ENCODE measurements at places on chromosomes 4 and X.
A peak's percentile ranks its signal among the peaks of the same experiment; 100 is the strongest.

DNA sequence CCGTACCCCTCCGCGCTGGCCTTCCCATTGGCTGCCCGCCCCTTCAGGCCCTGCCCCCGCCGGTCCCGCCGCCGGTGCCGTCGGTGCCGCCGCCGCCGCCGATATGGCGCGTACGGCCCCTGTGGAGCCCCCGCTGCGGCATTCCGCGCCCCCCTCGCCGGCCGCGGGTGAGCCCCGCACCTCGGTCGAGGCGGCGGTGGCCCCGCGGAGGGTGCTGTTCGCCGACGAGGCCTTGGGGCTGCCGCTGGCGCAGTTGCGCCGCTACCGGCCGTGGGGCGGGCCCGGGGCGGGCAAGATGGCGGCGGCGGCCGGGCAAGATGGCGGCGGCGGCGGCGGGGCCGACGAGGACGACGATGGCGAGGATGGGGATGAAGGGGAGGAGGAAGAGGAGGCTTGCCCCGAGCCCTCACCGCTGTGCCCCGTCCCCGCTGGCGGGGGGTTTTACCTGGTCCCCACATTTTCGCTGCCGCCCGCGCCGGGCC, at the start of gene PPP1R3F:
Gene PPP1R3F (plus strand): TSS at position 27 of the 482 bp plus-strand sequence. CDS start 77 bp downstream, at position 104.
- DNase-seq, result no peak

DNA sequence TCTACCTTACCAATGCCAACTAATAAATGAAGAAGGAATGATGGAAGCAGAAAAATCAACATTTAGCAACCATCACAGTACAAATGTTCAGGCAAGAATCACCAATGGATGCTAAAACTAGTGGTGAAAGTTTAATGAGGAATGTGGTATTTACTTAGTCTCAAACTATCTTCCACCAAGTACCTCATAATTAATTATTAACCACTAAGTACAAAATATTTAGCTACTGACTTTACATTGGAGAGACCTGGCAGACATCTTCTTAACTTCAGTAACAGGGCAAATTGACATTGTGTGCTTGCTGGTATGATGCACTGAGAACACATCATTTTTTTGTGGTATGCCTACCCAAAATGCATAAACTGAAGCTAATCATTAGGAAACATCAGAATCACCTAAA, 82.4 kb downstream of the DLG3 start:
- no peak for DNase-seq

DNA sequence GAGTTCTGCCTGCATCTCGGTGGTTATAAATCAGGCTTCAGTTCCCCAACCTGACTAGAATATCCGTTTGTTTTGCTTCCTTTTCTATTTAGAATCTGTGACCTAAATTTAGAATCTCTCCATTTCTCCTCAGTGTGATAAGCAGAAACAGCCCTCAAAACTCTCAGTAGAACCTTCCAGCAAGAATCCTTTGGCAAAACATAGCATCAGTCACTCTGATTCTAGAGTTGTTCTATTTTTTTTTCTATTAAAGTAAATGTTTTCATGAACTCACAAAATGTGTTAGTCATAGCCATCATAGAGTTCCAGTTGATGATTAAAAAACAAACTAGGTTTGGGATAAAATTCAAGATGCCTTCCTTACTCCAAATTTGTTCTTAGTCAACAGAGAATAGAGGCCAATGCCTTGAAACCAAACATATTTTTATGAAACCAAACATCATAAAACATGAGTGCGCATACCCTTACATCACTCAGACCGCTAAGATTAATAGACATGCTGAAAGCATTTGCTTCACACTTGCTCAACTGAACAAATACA, 13.2 kb upstream of the C1QTNF7 start:
- no peak for DNase-seq

DNA sequence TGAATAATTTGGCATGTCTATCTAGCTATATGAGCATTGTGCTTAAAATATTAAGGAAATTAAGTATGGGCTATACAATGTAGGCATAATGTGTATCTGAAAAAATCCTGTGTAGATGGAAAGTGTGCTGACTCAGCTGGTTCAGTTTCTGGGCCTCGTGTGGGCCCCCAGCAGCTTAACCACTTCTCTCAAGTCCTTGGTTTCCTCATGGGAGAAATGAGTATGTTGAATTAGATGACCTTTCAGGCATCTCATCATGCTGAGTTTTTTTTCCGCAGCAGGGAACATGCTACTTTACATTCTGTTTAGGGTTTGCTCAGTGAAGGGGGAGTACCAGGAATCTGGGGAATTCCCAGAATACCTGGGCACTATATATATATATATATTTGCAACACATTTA, 30.5 kb downstream of the RHOH start:
- peak; percentile 75 for DNase-seq

DNA sequence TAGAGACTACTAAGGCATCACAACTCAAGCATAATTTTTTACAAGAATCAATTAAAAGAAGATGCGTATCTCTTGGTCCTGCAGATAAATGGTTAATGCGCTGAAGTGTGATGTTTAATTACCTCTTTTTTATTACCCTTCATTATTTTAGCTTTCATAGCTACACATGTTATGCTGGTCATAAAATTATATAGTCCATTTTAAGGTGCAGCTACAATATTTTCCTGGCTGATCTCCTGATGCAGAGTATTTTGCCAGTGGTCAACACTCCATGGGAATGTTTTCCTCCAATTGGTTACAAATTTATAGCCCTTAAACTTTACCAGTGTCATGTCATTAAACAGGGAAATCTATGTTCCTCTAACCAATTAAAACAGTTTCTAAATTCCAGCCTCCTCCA, 1617.2 kb downstream of the PCDH7 start:
- DNase-seq, result no peak

DNA sequence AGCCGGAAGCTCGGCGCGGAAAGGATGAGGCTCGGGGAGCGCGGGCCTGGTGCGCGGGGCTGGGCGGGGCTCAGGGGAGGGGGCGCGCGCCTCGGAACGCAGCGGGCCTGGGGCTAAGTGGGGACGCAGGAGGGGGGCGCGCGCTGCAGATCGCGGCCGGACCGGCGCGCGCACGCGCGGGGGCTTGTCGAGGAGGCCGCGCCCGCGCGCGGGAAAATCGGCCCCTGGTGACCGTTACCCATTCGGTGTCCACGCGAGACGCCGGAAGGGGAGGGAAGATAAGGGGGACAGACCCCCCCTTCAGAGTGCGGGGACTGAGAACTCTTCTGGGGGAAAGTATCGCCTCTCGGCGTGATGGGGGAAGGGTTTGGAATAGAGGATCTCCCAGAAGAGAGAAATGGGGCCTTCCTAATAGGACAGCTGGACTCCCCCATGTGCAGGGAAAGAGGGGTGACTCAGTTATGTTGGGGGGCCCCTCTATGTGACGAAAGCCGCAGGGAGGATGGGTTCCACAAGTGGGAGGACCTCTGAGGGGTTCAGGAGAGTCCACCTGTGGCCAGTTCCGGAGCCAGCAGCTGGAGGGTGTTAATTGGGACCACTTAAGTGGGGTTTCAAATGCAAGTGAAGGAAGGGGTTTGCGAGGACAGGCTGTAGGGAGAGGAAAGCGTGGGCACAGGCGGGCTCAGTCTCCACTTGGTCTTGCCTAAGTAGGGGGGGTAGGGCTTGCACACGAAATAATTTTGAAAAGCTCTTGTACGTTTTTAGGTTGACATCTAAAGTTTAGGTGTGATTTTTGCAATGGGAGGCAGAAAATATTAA, 584 bp downstream of the SUV39H1 start:
- DNase-seq, result no peak

DNA sequence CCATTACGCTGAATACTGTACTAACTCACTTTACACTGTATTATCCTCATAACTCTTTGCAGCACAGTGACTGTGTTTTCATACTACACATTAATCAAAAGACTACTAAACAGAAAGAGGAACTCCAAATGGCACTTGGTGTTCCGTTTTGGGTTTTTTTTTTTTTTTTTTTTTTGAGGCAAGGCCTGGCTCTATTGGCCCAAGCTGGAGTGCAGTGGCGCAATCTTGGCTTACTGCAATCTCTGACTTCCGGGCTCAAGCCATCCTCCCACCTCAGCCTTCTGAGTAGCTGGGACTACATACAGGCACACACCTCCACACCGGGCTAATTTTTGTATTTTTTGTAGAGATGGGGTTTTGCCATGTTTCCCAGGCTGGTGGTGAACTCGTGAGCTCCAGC, 10.7 kb downstream of the KLHL8 start:
- no peak for DNase-seq

- no peak for DNase-seq
Measured at GRCh38 chr4:172928347-172928746, 240.3 kb upstream of the GALNT7 start.

Measured in stimulated activated CD4-positive, alpha-beta T cell treated with anti-CD3 and anti-CD28 coated beads, Interleukin-4, amount 100 ng/mL, for 4 hours (primary cell).